ENCODE measurements at places on chromosomes 12 and 14.

- no peak for DNase-seq
These were observed 14.7 kb downstream of the RASAL1 start for GRCh38 chr12:113120670-113121370.

DNA sequence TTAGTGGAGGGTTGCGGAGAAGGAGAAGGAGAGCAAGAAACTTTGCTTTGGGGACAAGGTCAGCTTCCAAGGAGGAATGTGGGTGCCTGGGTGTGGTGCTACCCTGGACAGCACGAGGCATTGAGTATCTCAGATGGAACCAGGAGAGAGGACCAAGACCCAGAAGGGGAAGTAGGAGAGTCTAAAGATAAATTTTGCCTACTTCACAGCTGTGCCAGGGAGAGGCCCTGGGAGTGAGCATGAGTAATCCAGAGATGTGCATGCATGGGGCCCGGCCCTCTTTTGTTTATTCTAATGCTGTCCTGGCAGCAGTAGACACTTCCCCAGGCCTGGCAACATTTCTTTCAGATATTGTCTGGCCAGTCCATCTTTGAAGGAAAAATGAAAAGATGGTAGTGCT is 49.5 kb upstream of the GNPNAT1 start:
- DNase-seq = no peak

- DNase-seq = no peak
These were observed 18.0 kb upstream of the LDHB start for GRCh38 chr12:21675641-21676040.

DNA sequence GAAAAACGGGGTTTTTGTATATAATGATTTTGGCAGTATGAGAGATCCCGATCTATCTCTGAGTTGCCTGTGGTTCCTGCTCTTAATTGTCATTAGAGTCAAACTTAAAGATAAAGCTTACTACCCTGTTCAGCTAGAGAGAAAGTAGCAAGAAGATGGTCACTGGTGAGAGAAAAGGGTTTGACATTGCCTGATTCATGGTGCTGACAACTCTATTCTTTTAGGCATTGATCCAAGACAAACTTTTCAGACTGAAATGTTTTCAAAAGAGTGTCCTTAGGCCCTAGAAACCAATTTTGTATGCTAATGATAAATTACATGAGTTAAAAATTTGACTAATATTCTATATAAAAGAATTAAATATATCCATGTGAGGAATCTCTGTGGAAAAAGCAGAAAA is 35.1 kb downstream of the PELI2 start:
- DNase-seq = no peak

- DNase-seq = no peak
These were observed 327.2 kb downstream of the BTG1 start for GRCh38 chr12:91818227-91819131.

DNA sequence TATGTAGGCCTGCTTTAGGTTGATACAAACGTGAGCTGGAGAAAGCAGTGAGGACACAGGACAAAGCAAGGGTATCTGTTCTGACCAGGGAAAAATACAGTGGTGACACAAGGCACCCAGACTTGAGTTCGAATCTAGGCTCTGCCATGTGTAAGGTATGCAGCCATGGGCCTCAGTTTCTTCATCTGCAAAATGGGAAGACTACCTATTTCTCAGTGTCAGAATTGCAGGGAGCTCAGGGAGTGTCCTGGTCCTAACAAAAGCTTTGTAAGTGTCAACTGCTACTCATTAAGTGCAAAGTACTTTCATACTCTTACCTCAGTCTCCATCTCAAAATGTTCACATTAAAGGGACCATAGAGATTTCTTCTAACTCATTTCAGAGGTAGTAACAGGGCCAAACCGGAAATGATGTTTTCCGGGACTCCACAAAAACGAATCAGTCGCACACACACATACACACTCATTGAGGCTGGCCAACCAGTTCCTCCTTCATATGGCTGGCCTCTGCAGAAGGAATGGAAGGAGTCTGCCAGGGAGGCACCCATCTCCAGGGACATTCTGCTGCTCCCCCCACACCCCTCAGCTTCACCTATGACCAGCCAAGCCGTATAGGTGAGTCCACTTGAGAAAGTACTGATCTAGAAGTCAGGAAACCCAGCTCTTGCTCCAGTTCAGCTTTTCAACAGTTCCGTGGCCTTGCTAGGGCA is 7.8 kb downstream of the CTDSP2 start:
- DNase-seq = no peak

DNA sequence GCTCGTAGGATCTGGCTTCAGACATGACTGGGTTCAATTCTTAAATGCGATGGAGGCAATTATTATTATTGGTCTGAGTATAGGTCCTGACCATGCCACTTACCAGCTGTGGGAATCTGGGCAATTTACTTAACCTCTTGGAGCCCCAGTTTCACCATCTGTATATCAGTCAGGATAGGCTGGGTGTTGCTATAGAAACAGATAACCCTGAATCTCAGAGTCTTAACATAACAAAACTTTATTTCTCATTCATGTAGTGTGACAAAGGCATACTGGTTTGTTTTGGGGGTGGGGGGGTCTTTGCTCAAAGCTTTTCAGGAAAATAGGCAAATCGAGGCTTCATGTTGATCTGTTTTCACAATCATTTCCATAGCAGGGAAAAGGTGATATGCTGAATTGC is 199.6 kb upstream of the SRRM4 start:
- no peak for DNase-seq

DNA sequence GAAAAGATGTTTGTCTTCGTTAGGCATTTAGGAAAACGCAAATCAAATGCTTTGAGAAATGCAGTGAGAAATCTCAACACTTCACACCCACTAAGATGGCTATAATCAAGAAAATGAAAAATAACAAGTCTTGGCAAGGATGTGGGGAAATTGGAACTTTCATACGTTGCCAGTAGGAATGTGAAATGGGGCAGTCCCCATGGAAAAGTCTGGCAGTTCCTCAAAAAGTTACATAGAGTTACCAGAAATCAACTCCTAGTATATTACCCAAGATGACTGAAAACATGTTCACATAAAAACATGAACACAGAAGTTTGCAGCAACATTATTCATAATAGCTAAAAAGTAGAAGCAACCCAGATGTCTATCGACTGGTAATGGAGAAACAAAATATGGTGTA is 41.5 kb upstream of the LRTM2 start:
- no peak for DNase-seq

GRCh38 chr12:12823300-12823699 is 10.2 kb downstream of the DDX47 start:
- DNase-seq = no peak

- DNase-seq = no peak
These were observed 6.8 kb upstream of the PSMA6 start for GRCh38 chr14:35285168-35286002.
